Panc1 (cell line): ENCODE measurements at places on chromosomes 12 and 14. TPM values are rescaled to one million over a fixed set of nuclear protein-coding genes. Genes with fewer than 3 reads are reported as not detected.

DNA sequence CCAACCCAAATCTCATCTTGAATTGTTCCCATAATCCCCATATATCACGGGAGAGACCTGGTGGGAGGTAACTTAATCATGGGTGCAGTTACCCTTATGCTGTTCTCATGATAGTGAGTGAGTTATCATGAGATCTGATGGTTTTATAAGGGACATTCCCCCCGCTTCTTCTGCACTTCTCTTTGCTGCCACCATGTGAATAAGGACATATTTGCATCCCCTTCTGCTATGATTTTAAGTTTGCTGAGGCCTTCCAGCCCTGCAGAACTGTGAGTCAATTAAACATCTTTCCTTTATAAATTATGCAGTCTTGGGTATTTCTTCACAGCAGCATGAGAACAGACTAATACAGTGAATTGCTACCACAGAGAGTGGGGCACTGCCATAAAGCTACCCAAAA, 179.1 kb downstream of the LRIG3 start:
- no peak for DNase-seq

DNA sequence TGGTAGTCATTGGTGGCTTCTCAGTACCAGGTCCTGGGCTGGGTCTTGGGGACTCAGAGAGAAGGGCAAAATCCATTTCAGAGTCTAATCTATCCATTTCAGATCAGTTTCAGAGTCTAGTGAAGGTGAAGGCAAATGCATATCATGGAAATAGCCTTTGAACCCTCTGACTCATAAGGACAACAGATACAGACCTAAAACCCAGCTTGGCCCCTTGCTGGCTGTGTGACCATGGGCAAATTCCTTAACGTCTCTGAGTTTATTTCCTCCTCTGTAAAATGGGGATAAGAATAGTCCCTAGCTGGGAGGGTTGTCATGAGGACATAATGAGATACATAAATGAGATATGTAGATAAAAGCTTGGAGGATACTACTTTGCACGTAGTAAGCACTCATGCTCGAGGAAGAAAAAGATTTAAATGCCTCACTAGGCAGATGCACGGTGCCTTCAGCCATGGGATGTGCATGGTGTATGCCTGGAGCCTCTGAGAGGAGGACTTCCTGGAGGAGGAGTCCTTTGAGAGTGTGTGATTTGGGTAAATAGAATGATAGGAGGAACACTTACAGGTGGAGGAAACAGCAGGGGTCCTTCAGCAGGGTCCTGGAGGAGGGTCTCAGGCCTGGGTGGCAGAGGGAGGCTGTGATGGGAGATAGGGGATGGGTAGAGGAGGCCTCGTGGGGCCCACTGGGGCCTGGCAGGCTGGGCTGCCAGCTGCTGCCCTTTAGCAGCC, 8.0 kb downstream of the DTX1 start:
- no peak for DNase-seq

- DNase-seq: no peak
Measured at GRCh38 chr12:66379616-66380015, 77.3 kb downstream of the HELB start.

Gene FAM181A
- not detected for total RNA-seq

Gene AMDHD1
- total RNA-seq: 0.54 TPM

Gene KLHDC1
- 1.3 TPM for total RNA-seq
